ENCODE measurements at places on chromosomes 16 and 17. TPM values are rescaled to one million over a fixed set of nuclear protein-coding genes. Genes with fewer than 3 reads are reported as not detected.

Gene HSD17B2
- 9.6 TPM for total RNA-seq

Gene NOXO1
- total RNA-seq: 4.2 TPM

- peaks cover 6% of the 10 kb centered on the region for H3K4me1 ChIP-seq
- H3K36me3 ChIP-seq: no peaks in the 10 kb centered on the region
- H3K4me3 ChIP-seq: no peak overlapping the region
- H3K27me3 ChIP-seq: peaks cover 36% of the 10 kb centered on the region
- DNase-seq: peak; percentile 61
- H3K27ac ChIP-seq: peak overlapping the region; percentile 97
Measured at GRCh38 chr16:86519649-86520316, 9.5 kb downstream of the FOXF1 start.

GRCh38 chr16:78035012-78035411 lies 12.7 kb downstream of the CLEC3A start:
- H3K27ac ChIP-seq: no peak overlapping the region
- no peaks in the 10 kb centered on the region for H3K4me1 ChIP-seq
- no peak overlapping the region for H3K4me3 ChIP-seq
- H3K27me3 ChIP-seq: no peaks in the 10 kb centered on the region
- DNase-seq: no peak

GRCh38 chr17:60602385-60602742 lies 2.4 kb downstream of the PPM1D start:
- peak overlapping the region; percentile 79 for H3K4me3 ChIP-seq
- H3K36me3 ChIP-seq: no peaks in the 10 kb centered on the region
- H3K27ac ChIP-seq: peak overlapping the region; percentile 98
- no peak for DNase-seq

Gene ANKRD13B
- 8.6 TPM for total RNA-seq

Gene HIC1
- total RNA-seq: 9.5 TPM

GRCh38 chr17:64183815-64184214 lies 53.9 kb upstream of the ERN1 start:
- no peaks in the 10 kb centered on the region for H3K27me3 ChIP-seq
- no peaks in the 10 kb centered on the region for H3K36me3 ChIP-seq
- DNase-seq: no peak
- no peak overlapping the region for H3K4me3 ChIP-seq
- H3K4me1 ChIP-seq: no peaks in the 10 kb centered on the region

DNA sequence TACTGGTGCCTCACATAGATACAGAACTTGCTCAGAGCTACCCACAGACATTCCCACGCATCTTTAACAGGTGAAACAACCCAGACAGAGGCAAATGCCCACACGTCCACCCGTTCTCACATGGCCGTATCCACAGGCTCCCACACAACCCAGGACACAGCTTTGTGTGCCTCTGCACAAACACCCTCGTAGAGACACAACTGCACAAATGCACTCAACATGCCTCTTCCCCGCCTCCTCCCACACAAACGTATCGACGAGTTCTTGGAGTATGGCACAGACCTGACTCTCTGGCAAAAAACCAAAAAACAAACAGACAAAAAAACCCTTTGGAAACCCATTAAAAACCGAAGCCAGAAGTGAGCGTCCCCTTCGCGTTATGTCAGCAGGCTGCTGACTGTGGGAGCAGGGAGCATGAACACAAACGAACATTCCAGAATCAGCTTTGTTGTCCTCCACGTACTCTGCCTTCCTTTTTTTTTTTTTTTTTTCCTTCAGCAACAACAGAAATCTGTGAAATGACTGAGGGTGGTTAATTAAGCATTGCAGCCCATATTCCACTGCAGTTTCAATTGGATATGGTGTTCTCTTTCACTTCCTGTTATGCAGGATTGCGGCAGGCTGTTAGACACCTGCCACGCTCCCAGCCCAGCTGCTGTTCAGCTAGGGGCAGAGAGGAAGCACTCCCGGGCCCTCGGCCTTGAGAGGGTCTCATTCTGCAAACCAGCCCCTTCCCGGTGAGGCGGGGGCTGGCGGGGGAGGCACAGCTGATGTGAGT lies 313.7 kb downstream of the MAF start:
- H3K4me3 ChIP-seq: peak overlapping the region; percentile 20
- DNase-seq: peak; percentile 58
- H3K27ac ChIP-seq: no peak overlapping the region
- no peaks in the 10 kb centered on the region for H3K27me3 ChIP-seq
- no peaks in the 10 kb centered on the region for H3K36me3 ChIP-seq
- peaks cover 3% of the 10 kb centered on the region for H3K4me1 ChIP-seq

- no peak for DNase-seq
- no peaks in the 10 kb centered on the region for H3K36me3 ChIP-seq
- no peak overlapping the region for H3K27ac ChIP-seq
- peaks cover 7% of the 10 kb centered on the region for H3K4me1 ChIP-seq
Measured at GRCh38 chr17:69466905-69467667, 52.6 kb downstream of the MAP2K6 start.

- no peaks in the 10 kb centered on the region for H3K36me3 ChIP-seq
- no peak for DNase-seq
- H3K4me1 ChIP-seq: no peaks in the 10 kb centered on the region
- no peak overlapping the region for H3K4me3 ChIP-seq
Measured at GRCh38 chr16:66206363-66206762, 160.1 kb upstream of the CDH5 start.

DNA sequence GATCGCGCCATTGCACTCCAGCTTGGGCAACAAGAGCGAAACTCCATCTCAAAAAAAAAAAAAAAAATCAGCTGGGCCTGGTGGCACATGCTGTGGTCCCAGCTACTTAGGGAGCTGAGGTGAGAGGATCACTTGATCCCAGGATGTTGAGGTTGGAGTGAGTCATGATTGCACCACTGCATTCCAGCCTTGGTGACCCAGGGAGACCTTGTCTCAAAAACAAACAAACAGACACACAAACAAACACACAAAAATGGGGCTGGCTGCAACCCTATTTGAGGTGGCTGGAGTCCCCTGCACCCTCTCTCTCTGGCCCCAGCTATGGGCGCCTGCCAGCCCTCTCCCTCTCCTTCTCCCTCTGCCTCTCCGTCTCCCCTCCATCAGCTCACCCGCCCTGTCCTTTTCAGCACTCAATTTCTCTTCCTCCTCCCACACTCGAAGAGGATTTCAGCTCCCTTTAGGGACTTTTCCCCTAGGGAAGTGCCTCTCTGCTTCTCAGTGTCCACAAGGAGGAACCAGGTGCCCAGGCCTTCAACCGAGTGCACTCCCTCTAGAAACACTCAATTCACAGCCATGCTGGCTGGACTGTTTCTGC lies 17.5 kb upstream of the TFAP4 start:
- peak overlapping the region; percentile 17 for H3K27ac ChIP-seq
- no peaks in the 10 kb centered on the region for H3K27me3 ChIP-seq
- H3K4me1 ChIP-seq: peaks cover 17% of the 10 kb centered on the region
- H3K4me3 ChIP-seq: no peak overlapping the region
- no peaks in the 10 kb centered on the region for H3K36me3 ChIP-seq

- no peak for DNase-seq
- H3K27me3 ChIP-seq: no peaks in the 10 kb centered on the region
- no peak overlapping the region for H3K4me3 ChIP-seq
- no peak overlapping the region for H3K27ac ChIP-seq
- no peaks in the 10 kb centered on the region for H3K36me3 ChIP-seq
- H3K4me1 ChIP-seq: no peaks in the 10 kb centered on the region
Measured at GRCh38 chr16:9966569-9967157, 215.6 kb downstream of the GRIN2A start.

DNA sequence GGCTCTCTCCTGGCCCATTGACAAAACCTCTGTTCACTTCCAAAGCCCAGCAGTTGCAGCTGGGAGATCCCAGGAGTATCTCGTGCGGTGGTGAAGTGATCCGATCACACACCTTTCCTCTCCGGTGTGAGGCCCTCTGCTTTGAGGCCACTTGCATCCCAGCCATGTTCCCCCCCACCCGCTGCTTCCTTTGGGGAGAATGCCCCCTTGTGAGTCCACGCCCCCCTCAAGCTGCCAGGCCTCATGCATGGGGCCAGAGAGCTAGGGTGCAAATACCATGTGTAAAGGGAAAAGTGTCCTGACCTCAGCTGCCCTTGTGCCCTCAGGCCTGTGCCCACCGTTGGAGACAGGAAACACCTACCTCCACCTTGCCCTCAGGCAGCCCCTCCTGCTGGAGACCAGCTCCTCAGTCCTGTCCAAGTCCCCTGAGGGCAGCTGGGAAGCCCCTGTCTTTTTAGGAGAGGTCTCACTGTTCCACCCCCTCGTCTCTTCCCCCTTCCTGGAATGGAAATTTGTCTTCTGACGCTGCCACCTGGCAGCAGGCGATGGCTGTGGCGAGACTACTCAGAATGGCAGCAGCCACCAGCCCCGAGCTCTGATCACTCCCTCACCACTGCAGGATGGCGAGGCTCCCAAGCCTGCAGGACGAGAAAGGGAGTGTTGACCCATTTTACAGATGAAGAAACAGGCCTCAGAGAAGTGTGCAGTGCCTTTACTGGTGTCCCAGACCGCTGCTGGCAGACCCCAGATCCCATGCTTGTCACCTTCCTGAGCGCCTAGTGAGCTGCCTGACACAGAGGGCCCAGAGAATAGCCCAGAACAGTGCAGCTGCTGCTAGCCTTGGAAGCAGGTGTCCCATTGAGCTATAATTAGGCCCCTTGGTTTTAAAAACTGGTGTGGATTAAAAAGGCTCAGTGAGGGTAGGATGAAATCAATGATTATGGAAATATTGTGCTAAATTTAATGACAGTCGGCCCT lies 120.6 kb upstream of the CACNG5 start:
- H3K4me1 ChIP-seq: peaks cover 34% of the 10 kb centered on the region
- no peaks in the 10 kb centered on the region for H3K27me3 ChIP-seq
- DNase-seq: no peak

DNA sequence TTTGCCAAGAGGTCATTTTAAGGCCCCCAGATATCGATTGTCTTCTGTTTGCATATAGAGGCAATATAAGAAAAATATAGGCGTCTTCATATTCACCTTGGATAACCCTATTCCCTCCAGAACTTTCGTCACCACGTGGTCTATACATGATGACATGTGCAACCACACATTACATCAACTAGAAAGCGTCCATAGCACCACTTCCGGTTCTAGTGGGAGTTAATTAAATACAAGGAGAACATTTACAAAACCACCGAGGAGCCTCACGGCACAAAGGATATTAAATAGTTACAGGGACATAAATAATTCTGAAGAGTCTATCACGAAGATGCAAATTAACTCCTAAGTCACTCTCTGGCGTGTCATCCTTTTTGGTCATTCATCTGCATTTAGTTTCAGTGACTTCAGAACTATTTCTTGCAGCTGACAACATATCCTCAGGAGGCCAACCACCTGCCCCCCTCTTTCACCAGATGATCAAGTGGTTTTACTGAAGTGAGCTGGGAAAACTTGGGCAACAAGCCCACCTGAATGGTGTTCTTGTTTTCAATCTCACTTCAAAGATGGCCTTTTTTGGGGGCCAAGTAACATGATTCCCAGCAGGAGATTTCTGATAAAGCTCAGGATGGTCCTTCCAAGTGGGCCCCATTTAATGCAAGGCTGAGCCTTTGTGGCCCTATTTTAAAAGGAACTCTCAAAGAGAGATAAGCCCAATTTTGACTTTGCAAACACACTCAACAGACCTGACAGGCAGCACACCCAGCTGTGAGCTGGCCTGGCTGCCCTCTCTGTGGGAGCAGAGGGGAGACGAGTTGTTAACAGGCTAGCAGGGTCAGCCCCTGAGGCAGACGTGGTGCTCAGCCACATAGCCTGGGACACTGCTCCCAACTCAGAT lies 15.3 kb downstream of the CMTM3 start:
- H3K36me3 ChIP-seq: no peaks in the 10 kb centered on the region
- no peak for DNase-seq
- no peak overlapping the region for H3K27ac ChIP-seq
- H3K4me3 ChIP-seq: no peak overlapping the region

Gene PTGES3L
- total RNA-seq: 5.1 TPM

Gene KCNH4
- not detected for total RNA-seq

DNA sequence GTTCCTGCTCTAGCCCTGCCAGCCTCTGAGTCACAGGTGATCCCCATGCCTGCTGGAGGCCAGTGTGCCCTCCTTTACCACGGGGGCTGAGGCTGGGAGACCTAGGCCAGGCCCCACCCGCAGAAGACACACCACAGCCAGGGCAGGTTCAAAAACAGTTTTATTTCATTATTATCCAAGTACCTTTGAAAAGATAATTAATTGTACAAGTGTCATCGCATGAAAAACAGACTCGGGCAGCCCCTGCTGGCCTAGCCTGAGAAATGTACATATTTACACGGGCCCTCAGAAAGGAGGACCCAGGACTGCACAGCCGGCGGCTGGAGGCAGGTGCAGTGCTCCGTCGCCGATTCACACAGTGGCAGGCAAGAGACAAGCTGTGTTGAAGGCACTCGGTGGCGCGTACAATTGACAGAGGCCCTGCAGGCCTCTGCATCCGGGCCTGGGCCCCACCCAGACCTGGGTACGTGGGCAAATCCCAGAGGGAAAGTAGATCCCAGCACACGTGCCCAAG lies 4.4 kb downstream of the PDIA2 start:
- H3K36me3 ChIP-seq: peaks cover 27% of the 10 kb centered on the region
- H3K27ac ChIP-seq: no peak overlapping the region
- no peak for DNase-seq
- peaks cover 10% of the 10 kb centered on the region for H3K27me3 ChIP-seq
- no peak overlapping the region for H3K4me3 ChIP-seq
- H3K4me1 ChIP-seq: no peaks in the 10 kb centered on the region

GRCh38 chr16:26993963-26994362 lies 72.8 kb upstream of the C16orf82 start:
- no peaks in the 10 kb centered on the region for H3K36me3 ChIP-seq
- H3K4me3 ChIP-seq: no peak overlapping the region
- no peak for DNase-seq

DNA sequence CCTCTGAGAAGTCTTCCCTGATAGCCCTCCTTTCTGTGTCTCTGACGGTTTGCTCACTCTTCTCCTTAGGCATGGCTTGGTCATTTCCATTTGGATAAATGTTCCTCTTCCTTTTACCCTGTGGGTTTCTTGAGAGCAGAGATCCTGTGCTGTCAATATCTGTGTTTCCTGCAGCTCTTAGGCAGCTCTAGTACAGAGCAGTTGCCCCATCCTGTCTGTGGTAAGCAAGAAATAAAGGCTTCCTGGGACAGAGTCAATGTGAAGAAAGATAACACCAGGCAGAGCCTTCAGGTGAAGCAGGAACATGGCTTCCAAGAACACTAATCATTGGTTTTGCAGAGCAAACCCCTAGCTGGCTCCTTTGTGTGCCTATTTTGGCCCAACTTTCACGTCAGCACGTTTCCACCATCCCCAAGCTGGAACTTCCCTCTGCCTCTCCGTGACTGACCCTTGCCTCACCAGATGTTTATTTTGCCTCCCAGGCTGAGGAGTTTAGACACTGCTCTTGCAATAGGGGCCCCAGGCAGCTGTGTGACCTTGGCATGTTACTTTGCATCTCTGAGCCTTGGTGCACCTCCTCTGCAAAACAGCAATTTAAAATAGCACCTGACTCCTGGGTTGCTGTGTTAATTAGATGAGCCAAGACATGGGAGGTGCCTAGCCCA lies 49.6 kb upstream of the SIAH1 start:
- H3K27ac ChIP-seq: no peak overlapping the region
- no peak overlapping the region for H3K4me3 ChIP-seq
- no peaks in the 10 kb centered on the region for H3K27me3 ChIP-seq

Gene SP2
- 19.1 TPM for total RNA-seq

Data from transverse colon (tissue), 4 donors.